ENCODE measurements at places on chromosomes 5 and 9.
A peak's percentile ranks its signal among the peaks of the same experiment; 100 is the strongest.

DNA sequence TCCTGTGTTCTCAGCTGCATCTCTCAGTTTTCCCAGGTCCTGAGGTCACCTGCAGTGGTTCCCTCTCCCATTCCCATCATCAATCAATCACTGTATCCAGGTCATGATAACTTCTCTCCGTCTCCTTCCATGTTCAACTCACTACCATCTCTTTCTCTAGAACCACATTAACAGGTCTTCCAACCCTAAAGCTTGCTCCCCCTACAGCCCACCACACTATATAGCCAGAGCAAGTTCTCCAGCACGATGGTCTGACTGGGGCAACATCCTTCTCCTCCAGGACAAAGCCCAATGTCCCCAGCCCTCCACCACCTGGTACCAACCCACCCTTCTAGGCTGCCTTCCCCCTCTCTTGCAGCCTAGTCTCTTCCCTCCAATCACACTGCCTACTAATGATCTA, 241.6 kb downstream of the CDK5RAP2 start:
- no peak for DNase-seq

- no peak for DNase-seq
These were observed 23.8 kb downstream of the GADD45G start for GRCh38 chr9:89628601-89629000.

GRCh38 chr9:8822667-8823025, 1023.1 kb upstream of the DMAC1 start:
- no peak for DNase-seq

DNA sequence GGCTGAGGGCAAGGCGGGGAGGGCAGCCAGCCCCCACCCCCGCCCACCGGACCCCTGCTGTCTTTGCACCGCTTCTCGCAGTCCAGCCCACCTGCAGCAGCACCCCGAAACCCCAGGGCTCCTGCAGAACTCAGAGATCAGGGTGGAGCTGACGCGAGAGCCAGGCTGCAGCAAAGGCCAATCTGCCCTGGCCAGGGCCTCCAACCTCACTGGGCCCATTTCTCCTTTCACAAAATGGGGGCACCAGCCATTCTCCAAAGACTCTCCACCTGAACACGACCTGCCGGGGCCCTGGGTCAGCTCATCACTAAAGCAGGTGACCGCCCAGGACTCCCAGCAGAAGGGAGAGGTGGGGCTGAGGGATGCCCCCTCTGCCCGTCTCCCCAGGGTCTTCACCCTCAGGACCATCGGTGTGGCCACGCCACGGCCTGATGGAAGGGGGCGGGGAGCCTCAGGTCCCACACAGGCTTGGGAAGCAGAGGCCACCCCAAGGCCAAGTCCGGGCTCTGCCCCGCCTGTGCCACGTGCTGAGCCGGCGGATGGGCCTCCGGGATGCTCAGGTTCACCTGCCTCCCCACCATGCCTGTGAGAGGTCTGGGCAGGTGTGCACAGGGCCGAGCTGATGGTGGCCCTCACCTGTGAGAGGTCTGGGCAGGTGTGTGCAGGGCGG, 13.1 kb downstream of the NACC2 start:
- no peak for DNase-seq

DNA sequence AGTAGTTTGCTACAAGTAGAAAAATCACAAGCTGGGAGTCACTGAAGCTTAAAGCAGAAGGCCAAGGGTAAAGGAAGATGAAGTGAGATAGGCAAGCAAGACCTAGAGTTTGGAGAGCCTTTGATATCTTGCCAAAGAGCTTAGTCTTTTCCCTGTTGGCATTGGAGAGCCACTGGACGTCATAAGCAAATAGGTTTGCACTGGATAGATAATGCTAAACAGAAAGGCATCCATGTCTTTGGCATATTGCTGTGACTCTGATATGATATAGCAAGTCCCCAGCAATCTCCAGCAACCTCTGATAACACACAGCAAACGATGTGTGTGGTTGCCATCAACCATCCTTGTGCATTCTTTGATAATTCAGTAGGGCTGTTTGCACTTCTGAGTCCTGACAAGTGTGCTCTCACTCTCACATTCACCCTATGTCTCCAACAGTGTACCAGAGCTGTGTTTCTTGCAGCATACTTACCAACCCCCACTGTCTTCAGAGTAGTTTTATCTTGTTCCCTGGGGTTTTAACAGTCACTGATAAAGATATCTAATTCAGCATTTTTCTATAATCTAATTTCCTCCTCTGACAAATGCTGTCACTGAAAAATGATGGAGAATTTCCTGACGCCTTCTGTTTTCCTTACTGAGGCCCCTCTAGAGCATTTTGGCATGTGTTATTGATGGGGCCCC, 16.9 kb upstream of the FREM1 start:
- DNase-seq: peak; percentile 98

GRCh38 chr9:72937545-72937944, 15.3 kb downstream of the ALDH1A1 start:
- DNase-seq: no peak

DNA sequence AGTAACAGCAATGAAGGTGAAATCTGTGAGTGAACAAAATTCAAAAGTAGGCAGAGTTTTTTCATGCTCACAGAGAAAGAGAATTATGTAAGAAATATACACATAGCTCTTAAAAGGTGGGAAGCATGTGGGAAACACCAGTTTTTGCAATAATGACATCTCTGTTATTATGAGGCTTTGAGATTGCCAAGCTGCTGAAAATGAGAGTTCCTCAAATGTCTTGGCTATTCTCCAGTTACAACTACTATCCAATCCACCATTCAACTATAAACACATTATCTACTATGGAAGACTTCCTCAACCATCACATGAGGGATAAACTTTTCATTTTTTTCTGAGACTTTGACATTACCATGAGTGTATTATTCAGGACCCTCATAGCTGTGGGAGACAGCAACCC, 420.8 kb upstream of the ACTBL2 start:
- DNase-seq: no peak

GRCh38 chr9:739362-739761, 102.1 kb upstream of the DMRT1 start:
- no peak for DNase-seq

DNA sequence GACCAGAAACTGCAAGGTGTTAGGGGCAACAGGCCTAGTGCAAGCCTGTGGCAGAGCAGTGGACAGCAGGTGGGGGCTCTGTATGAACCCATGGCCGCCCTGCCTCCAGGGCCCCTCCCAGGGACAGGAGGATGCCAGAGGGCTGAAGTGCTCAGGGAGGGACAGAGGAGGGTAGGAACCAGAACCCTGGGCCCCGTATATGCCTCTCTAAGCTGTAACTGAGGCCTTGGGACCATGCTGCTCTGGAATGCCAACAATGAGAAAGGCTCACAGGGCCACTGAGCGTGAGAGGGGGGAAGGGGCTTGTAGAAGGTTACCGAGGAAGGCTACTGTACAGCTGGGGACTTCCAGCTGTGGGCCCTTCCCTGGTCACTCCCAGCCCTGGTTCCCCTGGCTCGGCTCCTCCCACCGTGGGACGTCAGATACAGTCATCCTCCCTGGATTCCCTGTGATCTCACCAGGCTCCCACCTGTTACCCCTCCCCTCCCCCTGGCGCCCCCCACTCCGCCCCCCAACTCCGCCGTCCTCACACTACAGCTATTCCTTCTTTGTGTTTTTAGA, 21.1 kb downstream of the AQP7 start:
- no peak for DNase-seq

- DNase-seq: no peak
These were observed 185.4 kb downstream of the PHF2 start for GRCh38 chr9:93761822-93762221.

DNA sequence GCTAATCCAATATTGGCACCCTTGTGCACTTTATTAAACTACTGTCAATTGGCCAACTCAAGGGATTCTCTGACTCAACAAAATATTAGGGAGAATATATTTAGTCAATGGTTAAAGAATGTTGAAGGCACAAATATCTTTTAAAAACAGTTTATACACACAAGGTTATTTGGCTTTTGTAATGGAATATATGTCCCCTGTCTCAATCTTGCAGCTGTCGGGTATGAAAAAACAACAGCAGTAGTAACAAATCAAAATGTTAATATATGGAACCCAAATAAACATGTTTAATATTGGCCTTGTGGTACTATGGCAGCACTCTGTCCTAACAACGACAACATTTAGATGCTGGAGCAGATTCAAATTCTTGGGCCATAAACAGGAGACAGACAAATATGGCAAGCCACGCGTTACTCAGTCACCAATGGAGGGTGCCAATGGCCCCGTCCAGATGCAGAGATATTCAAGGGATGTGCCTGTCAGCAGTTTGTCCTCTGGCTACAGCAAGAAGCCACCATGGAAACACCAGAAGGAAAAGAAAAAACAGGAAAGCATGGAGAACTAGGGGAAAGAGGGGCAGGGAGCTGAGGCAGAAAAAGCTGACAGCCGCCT, 342.0 kb downstream of the NDUFS4 start:
- DNase-seq: no peak

- peak; percentile 61 for DNase-seq
These were observed 18.0 kb downstream of the MTRR start for GRCh38 chr5:7886849-7887475.

DNA sequence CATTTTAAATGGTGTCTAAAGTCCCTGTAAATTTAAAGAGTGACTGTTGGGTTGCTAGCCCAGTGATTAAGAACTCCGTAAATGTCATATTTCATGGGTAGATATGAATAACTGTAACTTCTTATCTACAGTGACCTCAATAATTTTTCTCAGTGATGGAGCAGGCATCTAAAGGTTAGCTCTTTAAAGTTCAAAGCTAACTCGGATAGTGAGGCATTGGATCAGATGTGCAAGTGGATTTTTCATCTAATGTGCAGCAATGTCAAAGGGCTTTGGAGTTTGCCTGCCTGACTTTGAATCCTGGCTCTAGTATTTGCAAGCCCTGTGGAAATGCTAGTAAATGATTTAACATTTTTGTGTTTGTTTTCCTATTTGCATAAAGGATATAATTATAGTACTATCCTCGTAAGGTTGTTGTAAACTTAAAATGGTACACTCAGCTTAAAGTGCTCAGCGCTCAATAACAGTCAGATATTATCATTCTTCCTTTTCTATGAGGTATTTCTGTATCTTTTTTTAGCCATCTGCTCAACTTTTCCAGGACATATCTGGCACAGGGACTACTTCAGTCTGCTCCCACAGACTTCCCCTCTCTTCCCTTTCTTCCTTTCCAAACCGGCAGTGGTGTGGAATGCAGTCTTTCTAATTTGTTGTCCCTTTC, 163.7 kb upstream of the ELL2 start:
- no peak for DNase-seq

GRCh38 chr9:92004045-92004392, 54.0 kb upstream of the ROR2 start:
- DNase-seq: no peak

- DNase-seq: peak; percentile 24
These were observed 73.9 kb downstream of the PIK3R1 start for GRCh38 chr5:68289498-68289897.

GRCh38 chr9:137237759-137238726, 3.0 kb upstream of the TUBB4B start:
- no peak for DNase-seq

DNA sequence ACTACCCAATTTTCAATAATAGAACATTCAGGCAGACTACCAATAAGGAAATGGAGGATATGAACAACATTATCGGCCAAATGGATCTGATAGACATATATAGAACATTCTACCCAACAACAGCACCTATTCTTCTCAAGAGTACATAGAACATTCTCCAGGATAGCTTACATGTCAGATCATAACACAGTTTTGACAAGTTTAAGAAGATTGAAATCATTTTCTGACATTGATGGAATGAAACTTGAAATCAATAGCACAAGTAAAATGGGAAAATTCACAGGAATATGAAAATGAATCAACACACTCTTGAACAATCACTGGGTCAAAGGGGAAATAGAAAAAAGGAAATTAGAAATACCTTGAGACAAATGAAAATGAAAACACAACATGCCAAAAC, 94.6 kb upstream of the MEGF10 start:
- DNase-seq: no peak

DNA sequence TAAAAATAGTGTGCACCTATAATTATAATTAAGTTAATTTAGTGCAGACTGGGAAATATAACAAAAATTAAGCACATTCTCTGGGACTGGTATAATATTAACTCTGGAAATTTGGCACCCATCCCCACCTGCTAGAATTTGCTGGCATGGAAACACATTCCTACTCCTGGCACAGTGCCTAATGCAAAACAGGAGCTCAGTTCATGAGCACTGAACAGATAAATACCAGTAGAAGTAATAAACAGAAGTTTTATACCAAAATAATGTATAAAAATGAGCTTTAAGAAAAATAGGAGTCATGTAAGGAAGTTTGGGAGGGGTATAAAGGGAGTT, 23.7 kb upstream of the NPR3 start:
- DNase-seq: no peak

- no peak for DNase-seq
These were observed 5.1 kb upstream of the C5orf46 start for GRCh38 chr5:147911427-147911826.

DNA sequence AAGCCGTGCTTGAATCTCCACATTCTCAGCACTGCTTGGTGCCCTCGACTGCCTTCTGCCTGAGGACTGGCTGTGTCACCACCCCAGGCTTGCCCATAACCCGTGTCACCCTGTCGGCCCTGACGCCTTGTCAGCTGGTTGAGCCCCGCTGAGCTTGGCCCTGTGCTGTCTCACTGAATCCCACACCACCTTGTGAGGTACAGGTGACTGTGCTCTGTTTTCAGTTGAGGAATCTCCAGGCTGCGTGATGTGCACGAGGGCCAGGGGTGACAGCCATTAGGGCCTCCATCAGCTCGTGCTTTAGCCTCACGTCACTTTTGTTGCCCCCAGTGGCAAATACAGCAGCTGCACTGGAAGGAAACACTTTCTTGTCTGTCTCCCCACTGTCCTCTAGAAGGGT, 90.7 kb downstream of the CACNA1B start:
- no peak for DNase-seq

- DNase-seq: no peak
These were observed 274.4 kb downstream of the EFNA5 start for GRCh38 chr5:107396351-107396690.

DNA sequence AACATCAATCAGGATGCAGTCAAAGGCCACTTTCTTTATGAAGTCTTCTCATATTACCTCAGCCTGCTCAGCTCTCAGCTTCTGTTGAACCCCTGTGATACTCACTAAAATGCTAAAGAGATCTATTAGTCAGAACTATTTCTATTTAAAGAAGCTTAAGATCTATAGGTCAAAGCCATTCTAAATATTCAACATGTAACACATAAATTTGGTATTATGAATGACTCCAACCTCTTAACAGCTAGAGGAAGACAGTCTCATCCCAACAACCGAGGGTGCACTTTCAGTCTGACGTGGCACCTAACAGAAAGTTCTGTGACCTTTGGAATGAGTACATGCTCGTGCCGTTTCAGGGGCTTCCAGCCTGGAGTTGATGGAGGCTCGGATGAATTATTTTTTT, 301.5 kb upstream of the VLDLR start:
- no peak for DNase-seq

GRCh38 chr5:149496166-149496565, 55.1 kb downstream of the CSNK1A1 start:
- no peak for DNase-seq
